ENCODE measurements at places on chromosomes 2 and 18.

- no peak for DNase-seq
Observed at GRCh38 chr2:158042666-158043065, 59.0 kb upstream of the UPP2 start.

DNA sequence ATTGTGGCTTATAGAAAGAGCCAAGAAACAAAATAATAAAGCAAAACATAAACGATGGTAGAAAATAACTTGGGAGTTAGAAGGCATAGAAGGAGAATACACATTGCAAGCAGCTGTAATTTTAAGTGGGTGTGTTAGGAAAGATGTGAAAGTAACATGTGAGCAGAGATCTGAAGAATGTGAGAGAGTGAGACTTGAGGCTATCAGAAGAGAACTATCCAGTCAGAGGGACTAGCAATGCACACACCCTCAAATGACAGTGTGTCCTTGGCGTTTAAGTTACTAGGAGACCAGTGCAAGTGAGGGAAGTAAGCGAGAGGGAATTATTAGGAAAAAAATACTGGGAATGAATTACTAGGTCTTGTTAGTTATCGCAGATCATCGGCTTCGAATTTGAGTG lies 304.9 kb downstream of the DSEL start:
- no peak for DNase-seq

- no peak for DNase-seq
Observed at GRCh38 chr2:113120861-113121260, 6.5 kb upstream of the IL1RN start.

- DNase-seq: no peak
Observed at GRCh38 chr2:173026479-173026878, 49.2 kb upstream of the MAP3K20 start.

DNA sequence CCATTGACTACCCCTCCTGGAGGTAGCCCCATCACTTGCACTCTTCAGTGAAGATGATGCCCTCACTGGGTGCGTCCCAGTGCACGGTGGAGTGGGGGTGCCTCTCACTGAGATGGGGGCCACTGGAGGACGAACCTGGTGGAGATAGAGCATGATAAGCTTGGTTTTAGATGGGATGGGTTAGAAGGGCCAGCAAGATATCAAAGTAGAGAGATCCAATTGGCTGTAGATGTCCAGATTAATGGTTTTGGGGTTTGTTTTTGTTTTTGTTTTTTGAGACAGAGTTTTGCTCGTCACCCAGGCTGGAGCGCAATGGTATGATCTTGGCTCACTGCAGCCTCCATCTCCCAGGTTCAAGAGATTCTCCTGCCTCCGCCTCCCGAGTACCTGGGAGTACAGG lies 28.3 kb downstream of the DPYSL5 start:
- no peak for DNase-seq

GRCh38 chr2:183172220-183172887 lies 48.1 kb downstream of the NUP35 start:
- no peak for DNase-seq

DNA sequence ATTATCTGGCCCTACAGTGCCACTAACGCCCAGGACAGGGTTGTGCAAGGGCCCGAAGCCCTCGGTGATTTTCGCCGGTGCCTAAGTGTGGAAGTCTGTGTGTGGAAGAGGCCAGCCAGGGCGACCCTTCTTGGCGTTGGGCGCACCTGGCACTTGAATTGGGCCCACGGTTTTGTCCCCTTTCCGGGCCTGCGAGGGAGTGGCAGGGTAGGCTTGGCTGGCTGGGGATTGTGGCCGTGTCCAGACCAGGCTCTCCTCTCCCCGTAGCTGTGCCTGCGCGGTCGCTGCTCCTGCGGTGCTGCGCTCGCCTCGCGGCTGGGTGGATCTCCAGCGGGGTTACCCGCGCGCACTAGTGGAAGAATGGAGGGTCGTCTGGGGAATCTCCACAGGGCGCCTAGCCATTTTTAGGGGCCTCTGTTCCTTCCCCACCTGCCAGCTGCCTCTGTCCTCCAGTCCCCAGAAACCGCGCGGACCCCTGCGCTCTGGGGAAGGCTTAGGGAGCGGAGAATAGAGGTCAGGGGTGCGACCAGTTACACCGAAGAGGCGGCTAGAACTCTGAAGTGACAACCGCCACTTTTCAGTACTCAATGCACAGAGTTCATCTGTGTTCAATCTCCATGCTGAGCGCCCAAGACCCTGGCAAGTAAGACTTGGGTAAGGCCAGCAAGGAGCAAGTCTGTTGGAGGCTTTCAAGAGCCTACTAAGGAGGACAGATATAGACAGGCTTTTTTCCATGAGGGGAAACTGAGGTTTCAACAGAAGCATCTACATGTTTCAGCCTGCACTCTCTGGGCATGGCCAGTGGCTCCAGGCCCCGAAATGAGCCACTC lies 16.0 kb downstream of the EVX2 start:
- DNase-seq: no peak

- no peak for DNase-seq
Observed at GRCh38 chr2:200329798-200330197, 23.3 kb downstream of the SPATS2L start.

GRCh38 chr2:203562268-203562667 lies 27.2 kb upstream of the RAPH1 start:
- DNase-seq: no peak

DNA sequence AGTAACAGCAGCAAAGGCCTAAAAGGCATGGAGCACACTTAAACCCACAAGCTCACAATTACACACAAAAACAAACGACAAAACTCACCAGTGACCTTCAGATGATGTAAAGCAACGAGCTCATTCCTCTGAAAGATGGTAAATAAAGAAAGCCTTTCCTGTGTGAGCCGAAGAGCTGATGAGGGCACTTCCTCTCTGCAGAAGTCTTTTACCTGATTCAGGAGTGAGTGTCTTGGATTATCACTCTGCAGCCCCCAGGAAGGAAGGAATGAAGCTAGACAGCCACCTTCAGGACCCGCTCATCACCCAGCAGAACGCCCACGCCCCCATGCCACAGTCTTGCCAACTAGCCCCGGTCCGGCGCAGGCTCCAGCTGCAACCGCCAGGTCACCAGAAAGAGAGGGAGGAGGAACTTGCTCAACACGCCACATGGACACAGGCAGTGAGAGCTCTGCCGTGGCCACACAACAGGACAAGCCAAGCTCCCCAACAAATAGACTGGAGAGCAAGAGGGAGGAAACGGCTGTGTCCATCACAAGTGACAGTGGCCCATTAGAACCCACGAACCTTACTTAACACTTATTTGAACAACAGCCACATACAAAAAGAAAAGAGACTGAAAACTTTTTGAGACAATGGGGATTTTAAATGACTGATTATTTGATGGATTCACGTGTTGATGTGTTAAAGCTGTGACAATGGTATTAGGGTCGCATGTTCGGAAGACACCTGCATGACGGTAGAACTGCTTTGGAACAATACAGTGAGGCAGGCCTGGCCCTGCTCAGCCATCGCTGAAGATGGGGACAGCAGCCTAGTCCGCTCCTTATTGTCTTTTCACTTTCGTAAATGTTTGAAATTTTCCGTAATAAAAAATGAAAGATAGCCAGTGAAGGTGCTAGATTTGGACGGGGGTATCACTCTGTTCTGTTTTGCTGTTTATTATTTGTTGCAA lies 127.3 kb downstream of the HDAC4 start:
- DNase-seq: no peak

DNA sequence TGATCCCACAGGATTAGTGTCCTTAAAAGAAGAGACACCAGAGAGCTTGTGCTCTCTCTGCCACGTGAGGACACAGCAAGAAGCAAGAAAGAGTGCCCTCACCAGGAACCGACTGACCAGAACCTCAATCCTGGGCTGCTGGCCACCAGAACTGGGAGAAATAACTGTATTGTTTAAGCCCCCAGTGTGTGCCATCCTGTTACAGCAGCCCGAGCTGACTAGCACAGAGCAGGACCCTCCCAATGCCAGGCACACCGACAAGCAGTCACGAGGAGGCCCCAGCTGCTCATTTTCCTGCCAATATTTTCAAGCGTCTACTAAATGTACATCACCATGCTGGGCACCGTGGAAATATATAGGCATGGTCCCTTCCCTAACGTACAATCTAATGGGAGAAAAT lies 17.1 kb downstream of the FAM178B start:
- DNase-seq: no peak

GRCh38 chr2:7971841-7972240 lies 710.0 kb upstream of the ID2 start:
- DNase-seq: no peak
